Activated CD4-positive, alpha-beta T cell treated with anti-CD3 and anti-CD28 coated beads for 36 hours (primary cell): ENCODE measurements at places on chromosomes 2 and 18. TPM values are rescaled to one million over a fixed set of nuclear protein-coding genes. Genes with fewer than 3 reads are reported as not detected.

- DNase-seq: no peak
Measured at GRCh38 chr2:134296301-134296700, 42.4 kb downstream of the MGAT5 start.

The TMEM200C gene
- not detected for total RNA-seq

The POTEI gene
- not detected for total RNA-seq

The RTP5 gene
- total RNA-seq: not detected

- DNase-seq: no peak
Measured at GRCh38 chr2:56313500-56313921, 129.7 kb downstream of the CCDC85A start.

- DNase-seq: no peak
Measured at GRCh38 chr2:150370561-150370960, 116.9 kb downstream of the RND3 start.

The FAM98A gene
- 61.5 TPM for total RNA-seq

The PCARE gene
- total RNA-seq: not detected

DNA sequence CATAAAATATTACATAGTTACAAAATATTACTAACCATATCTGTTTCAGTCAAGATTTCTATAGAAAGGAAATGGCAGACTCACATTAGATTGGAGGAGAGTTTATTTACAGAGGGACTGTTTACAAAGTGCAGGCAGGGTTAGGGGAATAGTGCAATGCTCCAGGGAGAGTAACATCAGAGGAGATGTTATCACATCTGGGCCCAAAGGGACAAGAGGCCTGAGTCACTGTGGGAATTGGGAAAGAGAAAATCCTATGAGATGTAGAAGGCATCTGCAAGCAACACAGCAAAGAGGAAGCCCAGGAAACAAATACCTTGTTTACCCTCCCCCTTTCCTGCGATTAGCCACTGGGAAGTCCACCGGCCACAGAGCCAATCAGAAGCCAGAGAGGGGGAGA, 227.3 kb upstream of the TANK start:
- no peak for DNase-seq

GRCh38 chr2:119157850-119158511, 570 bp downstream of the C1QL2 start:
- DNase-seq: no peak

The RASGRP3 gene
- 3.9 TPM for total RNA-seq

GRCh38 chr2:43070676-43071502, 155.5 kb downstream of the ZFP36L2 start:
- no peak for DNase-seq

DNA sequence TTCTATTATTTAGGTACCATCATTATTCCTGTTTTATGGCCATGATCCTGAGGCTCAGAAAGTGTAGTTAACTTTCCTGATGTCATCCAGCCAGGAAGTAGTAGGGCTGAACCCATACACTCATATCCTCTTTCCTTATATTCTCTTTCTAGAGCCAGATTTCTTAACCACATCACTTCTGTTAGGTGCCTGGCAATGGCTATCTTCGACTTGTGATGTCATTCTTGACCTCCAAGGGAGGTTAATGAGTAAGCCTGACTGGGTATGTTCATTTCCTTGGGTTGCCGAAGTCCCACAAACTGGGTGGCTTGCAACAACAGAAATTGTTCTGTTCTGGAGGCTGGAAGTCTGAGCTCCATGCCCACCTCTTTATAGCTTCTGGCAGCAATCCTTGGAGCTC, 43.4 kb downstream of the ITGB6 start:
- DNase-seq: no peak

- DNase-seq: peak; percentile 75
Measured at GRCh38 chr2:104853534-104854497, at the start of gene POU3F3. Gene POU3F3 (plus strand): TSS chr2:104854115. CDS start chr2:104855511, 1,396 bp downstream.

DNA sequence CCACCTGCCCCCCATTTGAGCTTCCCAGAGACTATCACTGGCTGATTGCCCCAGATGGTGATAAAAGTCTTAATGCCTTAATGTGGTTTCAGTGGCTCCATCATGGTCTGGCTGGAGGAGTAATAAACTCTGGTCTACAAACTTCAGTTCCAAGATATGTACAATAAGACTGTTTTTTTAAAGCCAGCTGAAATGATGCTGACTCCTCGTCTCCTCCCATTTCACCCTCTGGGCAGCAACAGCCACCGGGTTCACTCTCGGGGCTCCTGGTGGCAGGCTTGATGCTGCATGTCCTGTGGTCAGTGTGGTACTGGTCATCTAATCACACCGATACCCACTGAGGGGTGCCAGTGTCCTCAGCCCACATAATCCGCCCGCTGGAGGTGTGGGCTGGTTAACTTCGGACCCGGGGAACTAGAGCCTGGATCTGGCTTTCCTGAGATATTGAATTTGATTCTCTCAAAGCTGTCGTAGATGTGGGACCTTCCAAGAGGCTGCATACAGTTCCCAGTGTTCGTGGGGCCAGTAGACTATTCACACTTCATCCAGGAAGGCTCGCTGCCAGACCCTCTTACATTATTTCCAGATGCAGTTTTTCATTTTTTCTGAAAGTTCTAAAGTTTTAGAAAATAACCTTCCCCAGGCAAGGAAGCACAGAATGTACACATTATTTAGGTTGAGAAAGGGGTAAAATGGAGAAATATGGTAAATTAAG, 95.3 kb downstream of the GALR1 start:
- no peak for DNase-seq

DNA sequence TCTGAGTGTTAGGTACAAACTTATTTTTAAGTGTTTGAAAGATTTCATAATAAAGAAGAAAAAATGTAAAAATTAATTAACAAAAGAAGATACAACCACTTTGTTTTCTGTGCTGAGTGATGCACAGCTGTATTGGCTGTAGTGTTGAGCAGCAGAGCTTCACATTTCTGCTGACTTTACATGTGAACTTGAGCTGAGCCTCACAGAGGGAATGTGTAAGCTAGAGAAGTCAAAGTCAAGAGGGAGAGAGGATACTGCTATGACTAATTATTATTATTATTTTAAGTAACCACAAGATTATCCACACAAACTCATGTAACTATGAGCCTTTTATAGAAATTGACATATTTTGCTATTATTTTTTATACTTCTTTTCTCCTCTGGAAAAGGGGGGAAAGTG, 159.1 kb upstream of the ZSWIM2 start:
- no peak for DNase-seq

The GPR39 gene
- total RNA-seq: not detected

DNA sequence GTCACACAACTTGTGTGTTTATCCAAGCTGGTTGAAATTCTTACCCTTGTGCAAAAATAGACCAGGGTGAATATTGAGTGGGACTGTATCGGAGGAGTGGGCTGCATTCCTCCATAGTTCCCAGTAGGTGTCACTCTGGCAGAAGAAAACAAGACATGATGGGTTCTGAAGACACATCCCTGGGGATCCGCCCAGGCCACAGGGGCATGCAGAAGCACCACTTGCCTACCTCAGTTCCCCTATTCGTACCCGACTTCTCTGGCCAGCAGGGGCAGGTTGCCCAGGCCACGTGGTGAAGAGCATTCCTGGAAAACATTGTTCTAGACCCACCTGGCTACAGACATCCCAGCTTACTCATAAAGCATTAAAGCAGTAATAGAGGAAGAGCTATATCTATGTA, 168.2 kb downstream of the FAM210A start:
- DNase-seq: peak; percentile 58

The LTBP1 gene
- total RNA-seq: 0.26 TPM

GRCh38 chr2:10171006-10171800, 48.7 kb downstream of the RRM2 start:
- no peak for DNase-seq

DNA sequence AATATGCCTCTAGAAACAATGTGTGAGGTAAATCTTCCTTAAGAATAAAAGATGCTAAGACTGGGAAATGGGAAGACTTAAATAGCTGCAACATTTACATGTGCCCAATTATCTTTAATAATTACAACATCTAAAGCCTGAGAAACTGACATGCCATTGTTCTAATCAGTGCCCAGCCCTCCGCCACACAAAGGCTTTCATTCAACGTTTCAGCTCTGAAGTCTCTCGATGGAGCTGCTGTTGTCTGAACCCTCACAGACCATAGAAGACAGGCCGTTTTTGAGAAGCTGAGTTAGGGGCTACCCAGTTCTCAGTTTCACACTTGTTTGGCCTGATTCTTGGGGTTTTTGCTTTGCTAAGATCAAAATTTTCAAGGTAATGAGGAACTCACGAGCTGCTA, 315.4 kb upstream of the CHST9 start:
- DNase-seq: no peak

- DNase-seq: no peak
Measured at GRCh38 chr18:38167623-38168022, 602.0 kb upstream of the CELF4 start.

The ASB18 gene
- total RNA-seq: not detected

GRCh38 chr2:226802573-226802972, 3.0 kb upstream of the IRS1 start:
- DNase-seq: no peak

- peak; percentile 20 for DNase-seq
Measured at GRCh38 chr18:79397830-79398761, 2.4 kb downstream of the NFATC1 start.

GRCh38 chr2:187826023-187826422, 271.8 kb upstream of the TFPI start:
- DNase-seq: no peak

The RAD51AP2 gene
- not detected for total RNA-seq

The CD302 gene
- 0.47 TPM for total RNA-seq

GRCh38 chr2:60095903-60096302, 457.6 kb downstream of the BCL11A start:
- no peak for DNase-seq

The CIB4 gene
- not detected for total RNA-seq

GRCh38 chr2:46171996-46172546, 125.1 kb upstream of the EPAS1 start:
- DNase-seq: no peak

DNA sequence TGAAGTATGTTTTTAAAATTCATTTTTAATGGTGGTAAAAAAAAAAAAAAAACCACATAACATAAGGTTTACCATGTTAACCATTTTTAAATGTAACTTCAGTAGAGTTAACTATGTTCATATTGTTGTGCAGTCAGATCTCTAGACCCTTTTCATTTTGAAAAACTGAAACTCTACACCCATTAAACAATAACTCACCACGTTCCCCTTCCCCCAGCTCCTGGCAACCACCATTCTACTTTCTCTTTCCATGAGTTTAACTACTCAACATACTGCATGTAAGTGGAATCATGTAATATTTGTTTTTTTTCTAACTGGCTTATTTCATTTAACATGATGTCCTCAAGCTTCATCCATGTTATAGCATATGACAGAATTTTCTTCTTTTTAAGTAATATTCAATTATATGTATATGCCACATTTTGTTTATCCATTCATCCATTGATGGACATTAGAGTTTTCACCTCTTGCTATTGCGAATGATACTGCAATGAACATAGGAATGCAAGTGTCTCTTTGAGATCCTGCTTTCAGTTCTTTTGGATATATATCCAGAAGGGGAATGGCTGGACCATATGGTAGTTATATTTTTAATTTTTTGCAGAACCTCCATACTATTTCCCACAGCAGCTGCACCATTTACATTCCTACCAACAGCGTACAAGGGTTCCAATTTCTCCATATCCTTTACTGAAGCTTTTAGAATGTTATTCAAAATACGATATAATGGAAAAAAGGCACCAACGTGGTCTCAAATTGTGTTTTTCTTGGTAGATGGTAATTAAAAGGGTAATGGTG, 91.0 kb downstream of the SPTBN1 start:
- DNase-seq: peak; percentile 29

DNA sequence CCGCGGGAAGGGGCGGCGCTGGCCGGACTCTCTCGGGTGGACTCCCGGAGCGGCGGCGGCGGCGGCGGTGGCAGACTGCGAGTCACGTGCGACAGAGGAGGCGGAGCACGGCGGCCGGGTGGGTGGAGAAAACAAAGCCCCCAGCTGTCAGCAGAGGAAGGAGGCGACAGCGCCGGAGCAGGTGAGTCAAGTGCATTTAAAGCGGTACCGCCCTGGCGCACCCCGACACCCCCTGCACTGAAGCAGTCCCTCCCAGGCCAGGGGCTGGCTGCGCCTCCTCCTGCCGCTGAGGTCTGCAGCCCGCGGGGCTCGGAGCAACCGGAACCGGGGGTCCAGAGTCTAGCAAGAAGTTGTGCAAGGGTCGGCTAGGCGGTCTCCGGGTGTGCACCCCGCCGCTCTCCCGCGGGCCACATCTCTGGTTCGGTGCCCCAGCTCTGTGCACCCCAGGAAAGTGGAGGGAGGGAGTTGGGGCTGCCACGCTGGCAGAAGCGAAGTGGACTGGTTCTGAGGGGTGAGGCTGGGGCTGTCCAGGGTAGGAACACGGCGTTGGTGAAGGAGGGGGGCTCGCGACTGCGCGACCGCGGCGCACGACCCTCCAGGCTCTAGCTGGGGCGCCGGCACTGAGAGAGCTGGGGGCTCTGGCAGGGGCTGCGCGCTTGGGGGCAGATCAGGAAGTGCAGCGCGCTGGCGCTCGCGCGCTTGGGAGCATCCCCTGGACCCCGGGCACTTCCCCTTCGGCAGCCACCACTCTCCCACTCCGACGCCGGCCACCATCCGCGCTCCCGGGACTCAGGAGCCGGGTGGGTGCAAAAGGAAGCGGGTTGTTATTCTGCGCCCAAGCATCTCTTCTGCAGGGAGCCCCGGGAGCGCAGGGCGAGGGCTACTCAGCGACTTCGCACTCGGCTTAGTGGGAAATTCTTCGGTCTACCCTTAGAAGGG, 64.0 kb upstream of the MAPRE2 start:
- DNase-seq: peak; percentile 85

The RHOB gene
- total RNA-seq: 7.5 TPM

The FSIP2 gene
- 0.05 TPM for total RNA-seq

GRCh38 chr2:171244466-171244969, 83.8 kb upstream of the TLK1 start:
- no peak for DNase-seq

The GAREM2 gene
- 3.2 TPM for total RNA-seq

The M1AP gene
- total RNA-seq: 0.33 TPM

The ANKRD30BL gene
- not detected for total RNA-seq

The STARD7 gene
- 173 TPM for total RNA-seq

DNA sequence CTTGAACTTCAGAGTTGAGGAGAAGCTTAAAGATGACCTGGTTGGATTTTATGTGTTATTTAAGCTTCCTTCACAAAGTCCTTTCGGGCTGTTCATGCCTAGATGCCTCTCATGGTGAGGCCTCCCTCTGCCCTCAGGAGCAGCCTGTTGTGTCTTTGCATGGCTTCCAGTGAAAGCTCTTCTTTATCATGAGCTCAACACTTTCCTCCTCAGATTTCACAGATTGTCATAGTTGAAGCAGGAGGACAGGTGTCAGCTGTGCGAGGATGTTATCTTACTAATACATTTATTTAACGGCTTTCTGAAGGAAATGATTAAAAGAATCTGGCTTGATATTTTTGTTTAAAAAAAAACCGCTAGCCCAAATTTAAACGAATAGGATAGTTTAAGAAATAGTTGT, 48.8 kb upstream of the ITSN2 start:
- no peak for DNase-seq

DNA sequence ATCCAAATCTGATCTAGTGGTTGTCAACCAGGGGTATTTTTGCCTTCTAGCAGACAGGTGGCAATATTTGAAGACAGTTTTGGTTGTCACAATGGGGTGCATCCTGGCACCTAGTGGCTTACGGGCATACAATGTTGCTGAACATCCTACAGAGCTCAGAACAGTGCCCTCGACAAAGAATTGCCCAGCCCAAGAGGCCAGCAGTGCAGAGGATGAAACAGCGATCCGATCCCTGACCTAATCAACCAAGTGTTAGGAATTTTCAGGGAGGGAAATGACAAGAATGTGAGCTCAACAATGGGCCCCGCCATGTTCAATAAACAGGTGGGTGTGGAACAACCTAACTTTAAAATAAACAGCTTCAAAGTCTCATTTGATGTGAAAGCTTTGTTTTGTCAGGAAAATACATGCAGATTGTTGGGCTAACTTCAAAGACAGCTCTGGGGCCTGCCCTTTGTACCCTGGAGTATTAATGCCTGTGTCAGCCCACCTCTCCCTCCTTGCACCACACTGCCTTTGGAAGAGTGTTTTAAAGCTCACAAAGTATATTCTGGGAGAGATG, 22.5 kb upstream of the SCYGR5 start:
- no peak for DNase-seq
